GF-D8 (cell line): ENCODE measurements at places on chromosomes 4 and X.

DNA sequence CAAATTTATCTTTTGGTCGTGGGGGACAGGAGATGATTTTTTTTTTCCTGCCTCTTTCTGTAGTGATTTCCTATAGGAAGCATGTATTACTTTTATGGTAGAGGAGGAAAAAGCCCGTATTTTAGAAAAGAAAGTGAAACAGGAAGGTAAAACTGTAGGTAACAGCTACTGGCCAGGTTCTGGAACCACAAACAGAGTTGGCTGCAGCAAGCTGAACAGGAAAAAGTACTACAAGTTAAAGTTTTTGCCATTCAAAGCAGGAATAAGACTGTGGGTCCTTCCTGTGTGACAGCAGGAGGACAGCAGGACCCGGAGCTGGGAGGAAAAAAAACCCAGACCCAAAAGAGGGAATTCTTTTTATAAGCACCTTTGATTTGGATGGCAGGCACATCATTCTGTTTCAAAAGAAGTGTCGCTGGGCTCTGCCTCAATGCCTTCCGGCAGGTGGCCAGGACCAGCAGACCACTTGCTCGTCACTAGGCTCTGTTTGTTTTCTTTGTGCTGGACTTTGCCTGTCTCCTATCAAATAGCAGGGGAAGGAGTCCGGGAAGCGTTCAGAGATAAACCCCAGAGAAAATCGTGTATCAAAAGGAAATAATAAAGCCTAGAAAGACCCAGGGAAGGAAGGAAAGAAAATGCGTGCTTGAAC lies 277.9 kb downstream of the ADGRA3 start:
- DNase-seq = no peak

- DNase-seq = no peak
These were observed 24.6 kb downstream of the ABLIM2 start for GRCh38 chr4:8133897-8134563.

GRCh38 chr4:86482306-86483172 lies 111.6 kb upstream of the PTPN13 start:
- no peak for DNase-seq

DNA sequence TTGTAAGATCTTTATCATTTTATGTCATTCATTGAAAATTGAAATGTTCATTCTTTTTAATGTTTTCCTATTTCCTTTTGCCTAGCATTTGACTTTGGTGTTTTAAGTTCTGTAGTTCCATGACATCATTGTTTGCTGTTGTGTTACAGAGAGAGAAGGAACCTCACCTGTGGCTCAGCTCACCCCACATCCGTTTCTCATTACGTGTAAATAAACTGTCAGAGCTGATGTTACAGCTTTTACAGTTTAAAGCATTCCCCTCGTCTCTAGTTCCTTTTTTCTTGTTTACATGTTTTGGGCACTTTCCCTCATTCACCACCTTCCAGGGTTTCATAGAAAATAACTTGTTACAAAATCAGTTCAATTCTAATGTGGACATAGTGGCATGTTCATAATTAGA lies 137.2 kb downstream of the FNIP2 start:
- DNase-seq = no peak

- DNase-seq = no peak
These were observed 229.9 kb upstream of the UGT8 start for GRCh38 chr4:114368751-114369150.

GRCh38 chr4:23166919-23167318 lies 474.2 kb downstream of the GBA3 start:
- no peak for DNase-seq

DNA sequence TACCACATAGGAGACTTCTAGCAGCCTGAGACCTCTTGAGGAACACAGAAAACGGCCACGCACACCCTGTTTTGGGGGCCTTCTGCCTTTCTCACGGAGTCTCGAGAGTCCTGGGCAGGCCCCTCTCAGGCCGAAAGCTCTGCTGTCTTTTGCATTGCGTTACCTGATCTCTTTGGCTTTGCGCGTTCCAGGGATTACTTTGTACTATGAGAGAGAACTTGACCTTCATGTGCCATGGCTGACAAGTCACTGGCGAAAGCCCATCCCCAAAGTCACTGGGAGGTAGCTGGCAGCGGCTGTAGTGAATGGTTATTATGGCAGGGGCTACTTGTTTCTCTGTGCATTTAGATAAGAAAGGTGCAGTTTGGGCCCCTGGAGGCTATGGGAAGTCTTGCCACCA lies 8.0 kb upstream of the NAT8L start:
- DNase-seq = no peak

- no peak for DNase-seq
These were observed 137.2 kb upstream of the ARHGEF9 start for GRCh38 chrX:63922221-63922620.

- DNase-seq = no peak
These were observed 42.8 kb upstream of the CHRNA9 start for GRCh38 chr4:40292313-40292759.

GRCh38 chr4:27251771-27252170 lies 391.1 kb downstream of the STIM2 start:
- DNase-seq = no peak

DNA sequence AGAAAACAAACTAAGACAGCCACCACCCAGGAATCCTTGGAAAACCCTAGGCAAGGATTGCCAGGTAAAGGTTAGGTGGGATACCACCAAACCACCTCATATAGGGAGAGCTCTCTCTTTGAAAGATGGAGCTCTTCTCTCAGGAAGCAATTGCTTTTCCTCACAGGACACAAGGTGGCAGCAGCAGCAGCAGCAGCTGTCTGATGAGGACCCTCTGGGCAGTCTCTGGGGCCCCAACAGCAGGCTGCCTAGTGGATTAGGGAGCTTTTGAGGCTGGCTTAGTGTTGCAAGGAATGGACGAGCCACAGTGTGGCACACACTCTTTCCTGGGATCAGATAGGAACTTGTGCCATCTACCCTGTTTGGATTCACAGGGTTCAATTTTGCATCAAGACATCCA lies 41.4 kb upstream of the CHRDL1 start:
- DNase-seq = no peak

DNA sequence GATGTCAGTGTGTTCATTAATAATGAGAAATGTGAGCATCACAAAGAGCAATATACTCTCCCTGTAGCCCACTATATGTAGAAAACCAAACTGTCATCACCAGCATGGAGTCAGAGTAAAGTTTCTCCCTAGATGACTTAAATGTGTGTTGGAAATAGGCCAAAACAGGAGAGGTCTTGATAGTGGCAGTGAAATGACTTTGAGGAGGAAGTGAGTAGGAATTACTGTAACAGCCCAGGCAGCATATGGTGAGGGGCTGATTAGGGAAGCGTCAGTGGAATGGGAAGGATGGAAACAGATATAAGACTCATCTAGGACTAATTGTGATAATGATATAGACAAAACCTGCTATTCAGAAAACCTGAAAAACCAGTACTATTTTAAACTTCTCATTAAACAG lies 83.9 kb downstream of the ATXN3L start:
- no peak for DNase-seq

- no peak for DNase-seq
These were observed 21.8 kb downstream of the TSPAN7 start for GRCh38 chrX:38583181-38583580.

- DNase-seq = no peak
These were observed 112.6 kb downstream of the GABRA2 start for GRCh38 chr4:46277165-46277951.

DNA sequence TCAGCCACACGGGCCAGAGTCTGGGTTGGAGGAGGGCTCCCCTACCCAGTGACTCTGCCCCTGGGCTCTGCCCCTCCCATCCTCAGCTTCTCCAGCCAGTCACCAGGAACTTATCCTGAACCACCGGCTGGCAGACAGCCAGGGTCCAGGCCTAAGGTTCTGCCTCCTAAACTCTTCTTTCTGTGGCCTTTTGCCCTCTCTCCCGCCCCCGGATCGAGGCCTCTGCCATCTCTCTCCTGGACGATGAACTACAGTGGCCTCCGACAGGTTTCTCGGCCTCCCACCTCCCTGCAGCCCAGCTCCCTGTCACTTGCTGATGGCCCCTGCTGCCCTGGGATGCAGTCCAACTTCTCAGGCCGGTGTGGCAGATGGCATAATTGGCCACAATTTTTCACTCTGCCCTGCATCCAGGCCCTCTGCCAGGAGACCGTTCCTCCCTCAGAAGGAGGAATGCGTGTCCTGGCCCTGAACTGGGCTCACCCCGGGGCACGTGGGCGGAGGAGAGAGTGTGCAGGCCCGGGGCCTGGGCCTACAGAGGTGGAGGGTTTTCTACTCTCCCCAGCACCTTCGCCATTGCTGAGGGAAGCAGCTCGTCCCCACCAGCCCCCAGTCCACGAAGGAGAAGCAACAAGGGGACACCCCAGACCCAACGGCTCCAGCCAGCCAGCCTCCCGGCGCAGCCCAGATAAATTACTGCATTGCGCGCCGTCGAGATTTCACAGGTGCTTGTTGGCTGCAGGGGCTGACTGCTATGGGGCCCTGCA lies 81.9 kb upstream of the LRPAP1 start:
- no peak for DNase-seq

GRCh38 chrX:83771664-83772063 lies 89.3 kb upstream of the CYLC1 start:
- no peak for DNase-seq

DNA sequence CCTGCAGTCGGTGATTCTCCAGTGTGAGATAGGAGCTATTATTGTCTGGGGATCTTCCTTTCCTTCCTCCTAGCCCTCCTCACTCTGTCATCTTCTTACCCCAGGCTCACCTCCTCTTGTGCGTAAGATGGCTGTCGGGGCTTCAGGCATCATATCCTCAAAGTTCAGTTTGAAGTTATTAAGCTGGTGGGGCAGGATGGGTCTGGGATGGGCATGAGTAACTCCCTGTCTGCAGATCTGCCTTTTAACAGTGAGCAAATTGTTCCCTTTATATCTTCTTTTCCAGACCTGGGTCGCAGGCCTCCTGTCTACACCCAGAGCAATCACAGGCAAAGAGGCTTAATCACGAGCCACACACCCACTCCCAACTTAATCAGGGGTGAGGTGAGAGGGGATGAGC lies 900 bp upstream of the MTMR1 start:
- DNase-seq = no peak

GRCh38 chr4:110196871-110197528 lies 1.4 kb downstream of the ELOVL6 start:
- no peak for DNase-seq

DNA sequence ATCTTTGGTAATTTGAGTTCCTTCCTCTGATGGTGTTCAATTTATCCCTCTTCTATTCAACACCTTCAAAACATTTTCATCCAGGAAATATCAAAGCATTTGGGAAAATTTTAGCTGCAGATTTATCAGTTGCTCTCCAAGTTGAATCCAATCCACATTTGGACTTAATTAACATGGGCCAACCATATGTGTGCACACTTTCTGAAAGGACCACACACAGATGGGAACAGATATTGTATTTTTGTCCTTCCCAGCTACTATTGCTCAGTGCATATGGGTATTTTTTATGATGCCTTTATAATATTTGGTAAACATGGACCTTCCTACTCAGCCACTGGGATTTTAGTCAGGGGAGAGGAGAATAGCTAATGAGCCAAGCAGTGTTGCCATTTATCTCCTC lies 65.2 kb downstream of the GLRA2 start:
- no peak for DNase-seq

- DNase-seq = no peak
These were observed 141.6 kb downstream of the SPATA18 start for GRCh38 chr4:52192721-52193135.

- no peak for DNase-seq
These were observed 207.5 kb upstream of the FAM9B start for GRCh38 chrX:9241427-9241826.

DNA sequence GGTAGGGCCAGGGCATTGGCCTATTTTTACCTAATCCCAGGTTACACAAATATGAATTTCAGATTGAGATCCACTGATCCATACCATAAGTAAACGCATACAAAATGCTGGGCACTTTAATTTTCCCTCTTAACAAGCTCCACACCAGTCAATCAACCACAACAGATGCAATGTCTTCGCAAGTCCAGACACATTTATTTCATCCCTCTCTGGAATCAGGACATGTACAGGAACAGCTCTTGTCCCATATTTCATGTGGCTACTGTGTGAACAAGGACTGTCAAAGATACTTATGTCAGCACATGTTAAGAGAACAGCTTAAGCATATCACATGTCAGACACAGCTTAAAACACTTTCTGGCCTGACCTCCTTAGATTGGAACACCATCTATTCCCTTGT lies 145.9 kb downstream of the PPP3CA start:
- no peak for DNase-seq

- no peak for DNase-seq
These were observed 33.7 kb downstream of the METAP1 start for GRCh38 chr4:99029018-99029735.

DNA sequence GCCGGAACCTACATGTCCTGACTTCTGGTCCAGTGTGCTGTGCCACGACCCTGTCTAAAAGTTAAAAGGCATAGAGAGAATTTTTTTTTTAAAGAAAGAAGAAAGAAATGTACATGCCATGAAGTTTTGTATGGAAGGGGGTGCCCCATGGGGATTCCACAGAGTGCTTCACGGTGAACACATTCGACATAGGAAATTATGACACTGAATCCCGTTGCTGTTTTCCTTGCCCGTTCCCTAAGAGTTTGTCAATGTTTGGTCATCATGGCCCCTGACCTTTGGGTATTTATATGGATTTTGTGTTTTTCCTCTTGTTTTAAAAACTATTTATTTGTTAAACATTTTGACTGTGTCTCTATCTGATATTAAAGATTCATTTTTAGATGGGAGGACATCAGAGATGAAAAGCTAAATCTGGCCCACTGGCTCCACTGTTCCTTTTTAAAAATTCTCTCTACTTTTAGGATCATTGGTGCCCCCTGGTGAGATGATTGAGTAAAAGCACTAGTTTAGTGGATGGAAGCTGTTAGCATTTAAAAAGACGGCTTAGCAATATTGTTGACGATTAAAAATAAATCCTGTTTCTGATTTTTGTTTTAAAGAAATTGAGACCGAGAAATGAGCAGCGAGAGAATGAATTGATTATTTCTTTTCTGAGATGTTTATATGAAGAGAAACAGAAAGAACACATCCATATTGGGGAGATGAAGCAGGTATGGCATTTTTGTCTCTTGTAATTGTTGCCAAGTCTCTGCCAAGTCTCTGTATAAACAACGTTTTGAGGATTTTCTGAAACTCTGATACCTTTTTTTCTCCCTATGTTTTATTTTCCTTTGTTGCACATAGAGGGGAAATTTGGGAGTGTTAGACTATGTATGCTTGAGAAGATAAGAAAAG lies 75.0 kb downstream of the PTTG2 start:
- DNase-seq = peak; percentile 5

DNA sequence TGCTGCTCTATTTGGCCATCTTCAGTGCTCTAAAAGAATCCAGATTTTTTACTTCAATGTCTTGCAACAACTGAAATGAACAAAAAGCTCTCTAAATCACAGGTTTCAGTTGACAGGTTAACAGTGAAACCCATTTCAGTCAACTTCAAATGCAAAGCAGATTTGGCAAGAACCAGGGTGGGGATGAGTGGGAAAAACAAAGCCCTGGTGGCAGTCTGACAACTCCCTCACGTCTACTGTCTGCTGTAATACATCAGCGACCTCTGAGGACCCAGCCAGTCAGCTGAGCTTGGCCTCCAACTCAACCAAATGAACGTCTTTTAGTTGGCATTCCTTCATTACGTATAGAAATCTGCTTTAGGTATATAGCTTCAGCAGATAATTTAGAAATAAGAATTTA lies 95.8 kb downstream of the COL25A1 start:
- no peak for DNase-seq
